ENCODE measurements at places on chromosomes 13 and 19.

- DNase-seq, result no peak
These were observed 14.0 kb downstream of the EXOSC8 start for GRCh38 chr13:37014609-37015008.

DNA sequence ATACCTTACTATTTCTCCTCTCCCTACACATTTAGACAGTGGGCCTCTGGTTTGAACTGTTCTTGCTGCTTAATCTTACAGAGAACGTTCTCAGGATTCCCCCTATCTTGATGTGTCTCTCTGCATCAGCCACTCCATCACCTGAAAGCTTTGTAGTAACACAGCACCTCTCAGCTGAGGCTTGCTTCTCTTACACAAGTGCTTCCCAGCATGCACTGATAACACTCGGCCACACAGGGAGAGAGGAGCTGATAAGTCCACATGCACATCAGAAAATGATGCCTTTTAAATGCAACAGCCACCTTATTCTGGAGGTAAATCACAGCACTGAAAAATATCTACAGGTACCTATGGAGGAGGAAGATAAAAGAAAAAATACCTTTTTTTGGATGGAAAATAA lies 192.2 kb upstream of the TSHZ3 start:
- no peak for DNase-seq

GRCh38 chr19:58477871-58478270 lies 1.7 kb downstream of the ZNF446 start:
- DNase-seq, result no peak

DNA sequence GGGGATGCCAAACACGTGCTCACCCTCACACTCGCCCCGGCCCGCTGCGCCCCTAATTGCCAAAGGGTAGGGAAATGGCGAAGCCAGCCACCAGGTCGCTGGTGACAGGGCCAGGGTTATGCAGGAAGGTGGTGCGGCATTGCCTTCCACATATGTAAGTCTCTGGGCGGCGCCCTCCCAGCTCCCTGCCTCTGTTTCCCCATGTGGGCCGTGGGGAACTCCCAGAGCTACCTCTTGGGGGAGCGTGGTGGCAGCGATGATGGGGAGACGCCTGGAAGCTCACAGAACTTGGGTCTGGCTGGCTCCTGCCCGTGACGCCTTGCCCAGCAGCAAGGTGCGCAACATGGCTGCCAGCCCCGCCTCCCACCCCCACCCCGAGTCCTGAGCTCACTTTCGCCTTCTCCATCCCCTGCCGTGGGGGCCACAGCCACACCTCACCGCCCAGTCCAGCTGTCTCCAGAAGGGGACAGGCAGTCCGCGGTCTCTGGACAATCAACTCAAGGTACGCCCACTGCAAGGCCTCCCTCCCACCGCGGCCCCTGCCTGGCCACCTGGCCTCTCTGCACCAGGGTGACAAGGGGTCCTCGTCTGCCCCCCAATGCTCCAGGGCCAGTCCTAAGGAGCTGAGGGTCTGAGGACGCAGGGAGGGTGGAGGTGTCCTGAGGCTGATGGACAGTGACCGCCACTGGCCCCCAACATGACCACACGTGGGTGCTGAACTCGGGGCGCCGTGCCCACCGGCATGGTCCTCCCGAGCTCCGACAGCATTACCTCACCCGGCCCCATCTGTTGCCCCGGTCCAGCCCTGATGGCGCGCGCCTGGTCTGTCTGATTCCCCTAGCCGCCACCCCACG lies 6.6 kb downstream of the C19orf25 start:
- no peak for DNase-seq

GRCh38 chr13:42001580-42001979 lies 40.7 kb upstream of the VWA8 start:
- no peak for DNase-seq

DNA sequence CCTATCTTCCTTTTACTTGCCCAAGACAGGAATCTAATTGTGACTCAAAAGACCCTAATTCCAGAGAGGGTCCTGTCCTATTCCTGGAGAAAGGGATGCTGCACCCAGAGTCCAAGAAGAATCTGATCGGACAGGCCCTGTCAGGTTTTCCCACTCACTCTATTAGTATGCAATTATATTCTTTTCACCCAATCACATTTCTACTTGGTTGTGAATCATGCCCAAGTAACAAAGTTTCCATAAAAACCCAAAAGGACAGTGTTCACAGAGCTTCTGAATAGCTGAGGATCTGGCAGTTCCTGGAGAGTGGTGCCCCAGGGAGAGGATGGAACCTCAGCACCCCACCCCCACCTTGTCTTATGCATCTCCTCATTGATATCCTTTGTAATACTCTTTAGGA lies 135.3 kb upstream of the SLITRK5 start:
- DNase-seq, result no peak

- DNase-seq, result no peak
These were observed 16.8 kb downstream of the CCL25 start for GRCh38 chr19:8069096-8069973.

GRCh38 chr13:114020750-114021463 lies 47.0 kb upstream of the C13orf46 start:
- DNase-seq, result no peak

GRCh38 chr13:96673825-96674224 lies 320.5 kb downstream of the OXGR1 start:
- no peak for DNase-seq

DNA sequence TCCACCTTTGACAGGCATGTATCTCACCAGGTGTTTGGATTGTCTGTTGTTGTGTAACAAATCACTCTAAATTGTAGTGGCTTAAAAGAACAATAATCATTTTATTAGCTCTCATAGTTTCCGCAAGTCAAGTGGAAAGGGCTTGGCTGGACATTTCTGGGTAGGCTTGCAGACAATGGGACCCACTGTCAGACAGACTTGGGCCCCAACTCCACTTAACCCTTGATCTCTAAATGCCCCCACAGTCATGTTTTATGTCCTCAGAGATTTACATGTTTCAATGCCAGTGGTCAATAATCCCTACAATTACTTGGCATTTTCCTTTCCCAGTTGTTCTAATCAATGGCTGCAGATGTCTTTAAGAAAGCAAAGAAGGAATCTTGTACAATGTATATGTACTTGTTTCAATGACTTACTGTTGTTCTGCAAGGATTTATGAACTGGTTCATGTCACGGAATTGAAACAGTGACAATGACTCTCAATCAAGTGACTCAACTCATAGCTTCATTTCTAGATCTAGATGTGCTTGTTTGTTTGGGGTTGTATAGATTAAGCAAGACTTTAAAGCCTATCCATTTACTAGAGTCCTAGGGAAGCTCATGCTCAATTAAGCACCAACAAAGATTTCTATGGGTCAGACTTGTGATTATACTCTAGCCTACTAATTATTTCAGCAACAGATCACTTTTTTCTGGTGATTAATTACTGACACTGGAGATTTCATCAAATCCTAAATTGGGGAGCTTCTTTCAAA lies 510.1 kb upstream of the NBEA start:
- DNase-seq, result no peak

DNA sequence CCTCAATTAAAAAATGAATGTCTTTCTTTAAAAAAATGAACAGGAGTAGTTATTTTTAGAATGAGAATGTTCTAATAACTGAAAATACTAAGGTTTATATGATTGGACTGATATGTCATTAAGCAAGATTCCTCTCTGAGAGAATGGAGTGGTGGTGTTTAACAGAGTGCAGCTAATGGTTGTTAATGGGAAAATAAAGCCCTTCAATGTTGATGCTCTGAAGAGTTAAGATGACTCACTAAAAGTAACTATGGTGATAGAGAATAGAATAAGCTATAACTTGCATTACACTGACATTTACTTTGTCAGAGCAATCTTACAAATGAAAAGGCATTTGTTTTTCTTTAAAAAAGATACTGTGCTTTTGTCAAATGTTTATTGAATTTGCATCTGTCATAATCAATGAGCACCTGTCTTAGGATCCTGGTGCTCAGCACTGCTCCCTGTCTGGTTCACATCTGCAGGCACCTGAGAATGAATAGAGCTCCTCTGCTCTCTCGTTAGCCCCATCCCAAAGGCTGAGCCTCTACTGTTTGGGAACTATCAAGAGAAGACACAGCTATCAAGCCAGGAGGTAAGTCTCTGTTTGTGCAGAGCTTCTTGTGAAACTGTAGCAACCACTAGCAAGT lies 15.1 kb downstream of the PABPC3 start:
- DNase-seq, result no peak

GRCh38 chr13:45852494-45852893 lies 941 bp upstream of the SIAH3 start:
- no peak for DNase-seq

DNA sequence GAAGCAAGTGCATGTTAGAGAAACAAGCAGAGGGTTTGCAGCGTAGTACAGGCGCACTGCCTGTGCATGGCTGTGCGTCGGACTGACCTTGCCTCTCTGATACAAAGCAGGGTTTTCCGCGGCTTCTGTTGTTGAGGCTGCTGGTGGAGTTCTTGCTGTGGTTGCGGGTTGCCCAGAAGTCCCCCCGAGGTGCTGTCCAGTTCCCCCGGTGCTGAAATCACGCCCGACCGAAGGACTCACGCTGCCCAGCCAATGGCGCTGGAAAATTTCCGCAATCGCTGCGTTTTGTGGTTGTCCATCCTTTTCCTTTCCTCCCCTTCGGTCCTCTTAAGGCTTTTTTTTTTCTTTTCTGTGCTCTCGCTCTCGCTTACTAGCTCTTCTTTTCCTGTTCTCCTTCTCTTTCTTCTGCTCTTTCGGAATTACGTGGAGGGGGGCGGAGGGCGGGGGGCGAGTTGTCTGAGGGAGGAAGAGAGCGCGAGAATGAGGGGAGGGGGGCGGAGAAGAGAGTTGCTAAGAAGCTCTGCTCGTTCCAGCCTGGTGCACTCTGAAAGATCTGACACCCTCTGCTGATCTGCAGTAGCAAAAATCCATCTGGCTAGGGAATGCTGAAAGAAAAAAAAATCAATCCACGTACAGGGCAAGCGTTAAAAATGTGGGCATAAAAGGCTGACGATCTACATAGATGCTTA lies at the start of gene SLITRK1:
Gene SLITRK1, minus strand, starts transcription at position 558 of the 689 bp plus-strand sequence. CDS start 967 bp downstream, outside the sequence.
- peak; percentile 62 for DNase-seq

- DNase-seq, result no peak
These were observed 452.7 kb downstream of the FOXO1 start for GRCh38 chr13:40213779-40214178.

GRCh38 chr13:59111751-59112171 lies 1052.0 kb downstream of the DIAPH3 start:
- no peak for DNase-seq

DNA sequence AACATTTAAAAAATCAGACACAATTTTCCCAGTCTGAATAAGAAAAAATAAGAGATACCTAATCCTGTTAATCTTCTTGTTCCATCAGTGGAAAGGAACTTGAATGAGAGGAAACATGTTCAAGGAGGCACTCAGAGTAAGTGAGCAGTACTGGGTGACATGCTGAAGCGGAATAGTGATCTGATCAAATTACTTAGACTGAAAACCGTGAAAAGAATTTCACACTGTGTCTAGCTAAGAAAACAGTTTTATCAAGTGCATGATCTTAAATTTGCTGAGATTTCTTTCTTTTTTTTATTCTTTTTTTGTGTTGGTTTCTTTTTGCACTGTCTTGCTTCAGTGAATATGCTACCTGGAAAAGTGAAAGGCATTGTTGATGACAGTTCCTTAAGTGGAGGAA lies 249.5 kb upstream of the SLC10A2 start:
- no peak for DNase-seq

- DNase-seq, result no peak
These were observed 58.1 kb upstream of the SIAH3 start for GRCh38 chr13:45909673-45910072.

DNA sequence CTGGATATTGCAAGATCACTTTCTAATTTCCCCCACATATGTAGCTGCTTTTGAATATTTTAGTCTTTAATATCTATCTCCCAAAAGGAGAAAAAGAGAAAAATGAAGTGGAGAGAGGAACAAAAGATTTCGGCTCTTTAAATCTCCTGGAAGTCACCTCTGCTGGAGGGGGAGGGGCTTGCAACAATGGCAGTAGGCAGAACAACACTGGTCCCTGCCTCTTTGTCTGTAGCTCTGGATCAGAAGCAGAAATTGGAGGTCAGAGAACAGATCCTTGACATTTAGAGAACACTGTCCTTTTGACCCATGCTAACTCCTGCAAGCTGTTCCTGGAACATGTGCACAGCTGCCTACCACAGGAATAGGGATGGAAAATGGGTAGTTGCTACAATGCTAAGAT lies 86.7 kb upstream of the GPR12 start:
- no peak for DNase-seq

- DNase-seq, result no peak
These were observed 86.6 kb upstream of the SOX1 start for GRCh38 chr13:111980146-111980929.

DNA sequence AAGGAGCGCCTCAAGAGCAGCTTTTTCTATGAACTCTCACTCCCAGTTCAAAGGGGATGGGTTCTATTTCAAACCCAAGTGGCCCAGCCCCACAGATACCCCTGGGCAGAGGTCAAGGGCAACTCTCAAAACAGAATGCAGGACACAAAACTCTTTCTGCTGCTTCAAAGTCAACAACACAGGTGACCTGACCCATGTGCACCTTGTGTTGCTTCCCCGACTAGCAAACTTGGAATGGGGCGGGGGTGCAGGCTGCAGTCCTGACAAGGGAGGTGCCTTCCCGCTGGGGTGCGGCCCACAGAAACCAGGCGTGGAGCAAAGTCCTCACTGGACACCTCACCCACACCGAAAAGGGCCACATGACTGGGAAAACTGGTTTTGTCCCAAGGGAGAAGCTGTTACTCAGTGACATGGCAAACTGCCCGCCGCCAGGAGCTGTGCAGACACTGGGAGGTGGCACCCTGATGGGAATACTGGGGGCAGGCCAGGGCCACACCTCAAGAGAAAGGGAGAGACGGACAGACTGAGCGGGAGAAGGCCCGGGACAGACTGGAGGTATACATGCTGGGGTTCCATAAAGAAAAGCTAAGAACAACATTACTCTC lies 17.4 kb downstream of the ZC3H4 start:
- DNase-seq, result no peak

- no peak for DNase-seq
These were observed 31.2 kb downstream of the KEAP1 start for GRCh38 chr19:10471909-10472308.

DNA sequence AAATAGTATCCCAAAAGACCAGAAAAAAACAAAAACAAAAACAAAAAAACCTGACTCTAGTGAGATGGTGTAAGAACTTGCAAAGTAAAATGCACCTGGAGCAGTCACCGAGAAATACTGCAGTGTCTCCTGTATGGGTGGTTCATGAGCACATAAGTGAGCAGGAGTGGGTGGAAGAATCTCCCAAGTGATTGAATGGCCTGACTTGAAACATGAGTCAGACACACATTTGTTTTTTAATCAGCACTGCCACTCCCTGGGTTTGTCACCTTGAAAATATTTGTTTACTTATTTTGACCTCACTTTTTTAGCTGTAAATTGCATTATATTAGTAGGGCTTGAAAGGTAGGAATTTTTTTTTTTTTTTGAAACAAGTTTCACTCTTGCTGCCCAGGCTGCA lies 2.0 kb downstream of the ZNF431 start:
- DNase-seq, result no peak

Data from activated CD8-positive, alpha-beta memory T cell treated with anti-CD3 and anti-CD28 coated beads for 24 hours (primary cell).